Activated T-cell treated with anti-CD3 and anti-CD28 coated beads, Interleukin-2, amount 50 U/mL, for 48 hours (primary cell): ENCODE measurements at places on chromosomes 11 and 22.

DNA sequence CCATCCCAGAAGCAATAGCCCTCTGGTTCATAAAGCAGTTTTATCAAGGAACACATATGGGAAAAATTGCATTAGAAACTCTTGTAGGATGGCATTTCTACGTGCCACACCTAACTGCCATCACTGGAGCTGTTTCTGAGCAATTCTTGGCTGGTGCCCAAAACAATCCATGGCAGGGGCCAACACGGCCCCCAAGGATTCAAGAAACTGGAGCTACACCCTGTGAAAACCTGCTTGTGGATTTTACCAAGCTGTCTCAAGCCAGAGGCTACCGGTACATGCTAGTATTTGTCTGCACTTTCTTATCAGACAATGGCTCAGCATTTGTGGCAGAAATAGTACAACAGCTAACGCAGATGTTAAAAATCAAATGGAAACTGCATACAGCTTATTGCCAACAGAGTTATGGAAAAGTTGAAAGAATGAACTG, 42.4 kb upstream of the GLYAT start:
- DNase-seq, result no peak

DNA sequence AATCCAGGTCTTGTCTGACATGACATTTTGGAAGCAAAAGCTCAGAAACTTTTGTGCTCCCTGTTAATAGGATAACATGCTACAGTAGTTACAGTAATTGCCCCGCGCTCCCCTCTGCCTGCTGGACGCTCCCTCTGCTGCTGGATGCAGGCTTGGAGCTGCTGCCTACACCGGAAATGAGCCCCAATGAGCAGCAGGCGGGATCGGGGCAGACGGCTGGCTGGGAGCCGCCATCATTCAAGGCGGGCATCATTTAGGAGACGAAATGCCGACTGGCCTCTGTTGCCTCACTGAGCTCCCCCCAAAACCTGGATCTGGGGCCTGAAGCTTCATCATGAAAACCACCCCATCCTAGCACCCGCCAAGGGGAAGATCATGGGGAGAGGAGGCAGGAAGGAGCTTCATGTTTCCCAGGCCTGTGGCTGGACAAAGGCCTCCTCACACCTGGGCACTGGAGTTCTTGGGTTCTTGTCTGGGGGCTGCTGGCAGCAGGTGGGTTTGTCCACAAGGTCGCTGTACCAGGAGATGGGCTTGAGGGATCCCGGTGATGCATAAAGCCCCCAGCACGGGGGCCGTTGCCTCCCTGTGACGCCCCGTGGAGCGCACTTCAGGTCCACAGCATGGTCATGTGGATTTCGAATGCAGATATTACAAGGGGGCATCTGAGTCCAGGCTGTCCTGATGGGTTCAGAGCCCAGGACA, 664.3 kb downstream of the BRD1 start:
- no peak for DNase-seq

DNA sequence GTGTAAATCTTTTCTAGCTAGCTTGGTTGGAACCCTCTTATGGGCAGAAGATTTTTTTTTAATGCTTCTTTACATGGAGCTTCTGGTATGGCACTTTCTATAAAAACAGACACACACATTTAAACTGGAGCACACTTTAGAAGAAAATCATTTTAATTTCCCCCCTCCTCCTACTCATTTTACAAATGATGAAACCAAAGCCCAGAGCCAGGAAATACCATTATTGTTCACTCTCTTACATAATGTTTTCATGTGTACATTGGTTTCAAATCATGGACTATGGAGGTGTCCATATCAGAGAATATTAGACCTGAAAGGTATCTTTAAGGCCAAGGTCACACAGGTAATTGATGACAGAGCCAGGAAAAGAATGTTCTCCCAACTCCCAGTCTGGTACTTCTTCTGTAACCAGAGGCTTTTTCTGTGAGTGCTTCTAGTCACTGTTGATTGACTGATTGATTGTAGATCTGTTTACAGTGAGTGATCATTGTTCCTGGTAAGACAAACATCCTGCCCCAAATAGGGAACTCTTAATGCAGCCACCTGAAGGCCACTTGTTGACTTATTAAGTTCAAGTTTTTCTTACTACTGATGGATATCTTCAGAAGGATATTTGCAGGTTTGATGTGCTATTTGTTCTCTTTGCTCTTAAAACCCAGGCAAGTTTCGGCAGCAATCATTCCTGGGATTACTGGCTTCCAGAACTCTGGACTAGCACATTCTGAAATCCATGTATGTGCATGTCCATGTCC, 26.8 kb upstream of the ME3 start:
- DNase-seq, result no peak

GRCh38 chr22:26271427-26271826, 102.2 kb downstream of the SEZ6L start:
- no peak for DNase-seq

- DNase-seq, result peak; percentile 39
These were observed 6.6 kb upstream of the PTS start for GRCh38 chr11:112219476-112220232.

GRCh38 chr11:76661306-76661751, 9.2 kb downstream of the LRRC32 start:
- no peak for DNase-seq

- DNase-seq, result peak; percentile 83
These were observed 8.6 kb downstream of the MRPL11 start for GRCh38 chr11:66429983-66430602.

DNA sequence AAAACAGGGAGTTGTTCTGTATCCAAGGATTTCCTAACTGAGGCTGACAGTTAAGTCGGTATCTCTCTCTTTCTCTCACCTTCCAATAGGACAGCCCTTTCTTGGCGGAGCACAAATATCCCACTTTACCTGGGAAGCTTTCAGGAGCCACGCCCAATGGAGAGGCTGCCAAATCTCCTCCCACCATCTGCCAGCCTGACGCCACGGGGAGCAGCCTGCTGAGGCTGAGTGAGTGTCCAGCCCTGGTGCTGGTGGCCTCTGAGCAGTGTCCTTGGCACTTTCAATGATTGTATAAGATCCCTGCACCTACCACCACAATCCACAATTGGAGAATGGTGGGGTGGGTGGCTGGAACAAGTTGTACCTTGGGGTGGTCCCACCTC, 33.7 kb downstream of the CYB5R2 start:
- DNase-seq, result no peak

GRCh38 chr22:49712195-49712791, 115.4 kb downstream of the BRD1 start:
- no peak for DNase-seq

DNA sequence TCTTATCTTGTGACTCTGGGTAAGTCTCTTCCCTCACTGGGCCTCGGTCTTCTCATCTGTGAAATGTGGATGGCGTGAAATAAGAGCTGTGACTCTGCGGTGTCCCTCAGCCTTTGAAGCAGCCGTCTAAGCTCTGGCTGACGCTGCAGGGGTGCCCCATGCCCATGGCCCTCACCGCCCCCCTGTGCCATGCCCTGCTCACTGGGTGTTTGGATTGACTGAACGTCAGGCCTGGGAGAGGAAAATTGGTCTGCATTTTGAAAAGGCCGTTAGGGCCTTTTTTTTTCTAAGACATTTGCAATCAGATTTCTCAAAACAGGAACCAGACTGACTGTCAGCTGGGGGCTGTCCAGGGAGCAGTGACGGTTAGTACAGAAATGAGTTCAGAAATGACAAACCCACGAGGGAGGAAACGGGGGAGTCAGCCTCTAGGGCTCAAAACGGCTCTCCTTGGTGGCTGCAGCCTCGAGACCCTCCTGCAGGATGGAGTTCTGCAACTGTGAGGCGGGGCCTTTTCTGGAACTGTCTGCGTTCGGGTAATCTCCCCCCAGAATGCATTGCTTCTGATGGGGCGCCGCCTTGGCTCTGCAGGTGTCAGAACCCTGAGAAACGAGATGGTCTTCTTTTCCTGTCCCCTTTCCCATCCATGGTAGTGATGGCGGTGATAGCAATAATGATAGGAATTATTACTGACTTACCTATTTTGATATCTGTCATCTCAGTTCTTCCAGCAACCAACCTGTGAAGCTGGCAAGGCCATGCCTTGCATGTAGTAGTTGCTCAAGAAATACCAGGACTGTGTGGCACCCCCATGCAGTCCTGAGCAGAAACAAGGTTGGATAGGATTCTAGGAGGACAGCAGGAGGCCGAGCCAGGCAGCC, 2.0 kb downstream of the GRK2 start:
- DNase-seq, result peak; percentile 81

- no peak for DNase-seq
These were observed 445.6 kb downstream of the NTM start for GRCh38 chr11:131816051-131816450.

GRCh38 chr11:69218946-69219720, 63.4 kb downstream of the SMIM38 start:
- DNase-seq, result no peak

- no peak for DNase-seq
These were observed 23.4 kb upstream of the GRAMD4 start for GRCh38 chr22:46596819-46597218.

DNA sequence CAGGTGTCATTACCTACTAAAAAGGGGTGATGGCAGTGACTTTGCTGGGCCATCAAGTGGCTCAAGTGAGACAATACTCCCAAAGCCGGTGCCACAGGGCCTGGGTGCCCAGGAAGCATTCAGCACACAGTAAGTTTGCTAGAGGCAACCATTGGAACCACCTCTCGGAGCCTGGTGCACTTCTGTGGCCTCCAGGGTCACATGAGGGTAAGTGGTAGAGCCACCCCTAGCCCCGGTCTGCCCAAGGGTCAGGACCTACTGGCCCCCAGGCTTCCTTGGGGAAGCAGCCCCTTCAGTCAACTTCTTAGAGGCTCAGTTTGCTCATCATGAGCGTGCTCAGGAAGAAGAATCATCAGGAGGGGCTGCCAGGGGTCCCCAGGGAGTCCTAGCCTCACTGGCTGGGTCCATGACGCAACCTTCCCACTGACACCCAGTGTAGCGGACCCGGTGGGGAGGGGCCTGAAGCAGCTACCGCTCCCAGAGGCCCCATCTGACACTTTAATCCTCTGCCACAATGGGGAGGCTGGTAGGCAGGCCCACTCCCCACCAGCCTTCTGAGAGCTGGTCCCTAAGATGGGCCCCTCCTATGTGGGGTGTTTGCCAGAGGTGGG, 17.5 kb upstream of the RASL10A start:
- no peak for DNase-seq

- no peak for DNase-seq
These were observed 4.3 kb downstream of the CADM1 start for GRCh38 chr11:115499891-115500290.

GRCh38 chr22:48819232-48819631, 1008.4 kb downstream of the BRD1 start:
- no peak for DNase-seq

DNA sequence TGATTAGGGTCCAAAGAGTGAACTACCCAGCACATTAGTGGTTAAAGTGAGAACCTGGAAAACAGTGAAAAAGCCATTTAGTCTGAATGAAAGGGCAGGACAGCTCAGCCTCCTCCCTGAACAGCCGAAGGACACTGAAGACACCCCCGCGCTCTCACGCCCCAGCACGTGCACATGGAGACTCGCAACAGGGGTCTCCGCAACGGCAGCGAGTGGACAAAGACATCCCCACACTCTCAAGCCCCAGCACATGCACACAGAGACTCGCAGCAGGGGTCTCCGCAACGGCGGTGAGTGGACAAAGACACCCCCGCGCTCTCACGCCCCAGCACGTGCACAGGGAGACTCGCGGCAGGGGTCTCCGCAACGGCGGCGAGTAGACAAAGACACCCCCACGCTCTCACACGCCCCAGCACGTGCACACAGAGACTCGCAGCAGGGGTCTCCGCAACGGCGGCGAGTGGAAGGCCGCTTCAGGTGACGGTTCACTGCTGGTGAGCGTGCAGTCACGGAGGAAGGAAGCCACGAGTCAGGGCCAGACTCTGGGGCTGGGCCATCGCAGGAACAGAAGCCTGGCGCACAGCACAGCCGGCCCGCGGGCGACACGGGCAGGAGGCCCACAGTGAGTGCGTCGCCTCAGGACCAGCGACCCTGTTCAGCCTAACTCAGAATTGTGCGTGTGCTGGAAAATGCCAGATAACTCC, 43.6 kb downstream of the BRD1 start:
- DNase-seq, result no peak

- peak; percentile 58 for DNase-seq
These were observed 757 bp downstream of the RNASEH2C start for GRCh38 chr11:65719871-65720210.

DNA sequence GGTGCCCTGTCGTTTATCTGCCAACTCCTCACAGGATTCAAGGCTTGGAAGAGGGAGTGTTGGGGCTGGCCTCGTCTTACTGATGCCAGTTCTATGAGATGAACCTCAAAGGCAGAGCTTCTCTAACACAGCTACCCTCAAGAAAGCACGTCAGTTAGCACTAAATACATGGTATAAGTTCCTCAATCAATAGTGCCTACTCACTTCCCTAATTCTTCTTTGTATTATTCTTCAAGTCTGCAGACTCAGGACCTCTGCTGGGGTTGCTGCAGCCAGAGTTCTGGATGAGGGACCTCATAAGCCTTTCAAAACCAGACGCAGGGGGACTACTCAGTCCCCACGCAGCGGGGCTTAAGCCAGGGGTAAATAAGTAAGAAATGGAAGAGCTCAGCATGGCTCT, 118.3 kb downstream of the VPREB1 start:
- no peak for DNase-seq

- peak; percentile 30 for DNase-seq
These were observed 43.4 kb upstream of the GLYAT start for GRCh38 chr11:58775066-58775708.

GRCh38 chr11:32068134-32068870, 22.6 kb upstream of the RCN1 start:
- DNase-seq, result no peak

GRCh38 chr11:68950270-68950669, 30.5 kb downstream of the MRGPRD start:
- DNase-seq, result no peak

- DNase-seq, result no peak
These were observed 225.8 kb downstream of the ETS1 start for GRCh38 chr11:128361451-128362020.

GRCh38 chr22:45602004-45602733, 69.5 kb upstream of the ATXN10 start:
- no peak for DNase-seq

DNA sequence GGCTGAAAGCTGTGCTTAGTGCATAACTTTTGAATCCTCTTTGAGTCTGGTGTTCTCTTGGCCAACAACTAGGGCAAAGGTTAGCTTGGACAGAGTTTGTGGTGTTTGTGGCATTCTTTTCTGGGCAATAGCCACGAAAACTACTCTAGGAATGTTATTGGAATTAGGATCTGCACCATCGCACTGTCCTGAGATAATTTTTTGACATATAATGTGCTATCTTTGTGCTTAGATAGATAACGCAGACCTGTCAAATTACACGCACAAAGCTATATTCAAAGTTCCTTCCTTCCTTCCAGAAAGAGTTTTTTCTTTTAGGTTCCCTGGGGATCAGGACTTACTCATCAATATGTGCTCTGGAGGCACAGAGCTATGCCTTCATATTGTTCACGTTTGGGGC, 166.8 kb upstream of the MTMR2 start:
- no peak for DNase-seq

DNA sequence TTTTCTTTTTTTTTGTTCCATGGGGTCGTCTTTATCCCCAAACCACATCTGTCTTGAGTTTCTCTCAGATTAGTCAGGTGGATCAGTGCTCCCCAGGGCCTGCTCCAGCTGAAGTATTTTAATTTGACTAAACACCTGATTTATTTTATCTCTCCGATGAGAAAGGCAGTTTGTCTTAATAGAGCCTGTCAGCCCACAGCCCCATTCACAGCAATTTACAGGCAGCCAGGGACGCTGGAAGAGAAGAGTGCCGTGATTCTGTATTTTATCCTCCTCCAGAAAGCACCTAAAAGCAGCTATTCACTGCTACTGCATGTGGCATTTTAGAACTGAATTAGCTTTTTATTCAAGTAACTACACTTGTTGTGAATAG, 164.5 kb downstream of the SOX6 start:
- DNase-seq, result no peak

GRCh38 chr22:49600891-49601431, 226.7 kb downstream of the BRD1 start:
- DNase-seq, result no peak
